Renal cortical epithelial cell (primary cell): ENCODE measurements at places on chromosomes 11 and 22. TPM values are rescaled to one million over a fixed set of nuclear protein-coding genes. Genes with fewer than 3 reads are reported as not detected.

DNA sequence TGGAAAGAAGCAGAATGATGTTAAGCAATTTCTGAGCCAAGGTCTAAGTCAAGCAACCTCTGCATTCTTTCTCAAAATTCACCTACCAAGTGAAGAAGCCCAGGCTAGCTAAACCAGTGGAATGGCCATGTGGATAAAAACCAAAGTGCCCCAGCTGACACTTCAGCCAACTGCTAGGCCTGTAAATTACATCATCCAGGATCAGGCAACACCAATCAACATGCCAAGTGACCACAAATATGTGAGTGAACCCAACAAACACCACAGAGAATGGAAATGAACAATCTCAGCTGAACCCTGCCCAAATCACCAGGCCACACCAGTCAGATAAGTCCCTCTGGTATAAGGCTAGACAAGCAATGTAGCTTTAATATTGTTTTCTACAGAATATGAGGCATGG, 25.1 kb upstream of the FJX1 start:
- DNase-seq, result peak; percentile 96

GRCh38 chr22:20258584-20259326, 9.4 kb downstream of the RTN4R start:
- DNase-seq, result no peak

GRCh38 chr22:22388090-22388489, 120.5 kb downstream of the ZNF280B start:
- no peak for DNase-seq

DNA sequence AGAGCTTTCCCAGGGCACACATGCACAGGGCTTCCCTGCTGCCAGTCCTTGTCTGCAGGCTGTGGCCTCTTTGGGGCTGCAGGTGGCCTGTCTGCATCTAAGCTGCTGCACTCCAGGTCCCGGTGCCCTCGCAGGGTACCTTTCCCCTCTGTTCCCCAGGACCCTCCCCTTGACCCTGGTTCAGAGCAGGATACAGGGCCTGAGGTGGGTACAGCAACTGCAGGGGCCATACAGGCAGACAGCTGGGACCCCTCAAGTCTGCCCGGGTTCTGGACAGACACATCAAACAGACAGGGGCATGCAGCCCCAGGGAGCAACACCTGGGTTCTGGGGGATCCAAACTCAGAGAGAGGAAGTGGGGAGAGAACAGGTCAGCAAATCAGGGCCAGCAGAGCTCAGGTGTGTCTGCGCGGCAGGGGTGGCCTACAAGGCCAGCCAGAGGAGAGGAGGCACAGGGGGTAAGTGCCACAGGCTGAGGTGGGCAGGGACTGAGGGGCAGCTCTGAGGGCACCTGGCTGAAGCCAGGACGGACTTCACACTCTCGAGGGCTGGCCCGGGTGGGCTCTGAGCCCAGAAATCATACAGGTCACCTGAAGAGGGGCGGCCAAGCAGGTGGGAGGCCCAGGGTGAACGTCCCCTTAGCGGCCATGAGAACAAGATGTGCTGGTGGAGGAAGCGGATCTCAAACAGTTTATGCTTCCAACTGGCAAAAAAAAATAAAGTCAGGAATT, 29.9 kb upstream of the COMT start:
- no peak for DNase-seq

The RIMBP3B gene
- total RNA-seq, result 0.05 TPM in 1 of 2 replicates, not detected in the other

The OVCH2 gene
- total RNA-seq, result 0.40 TPM in 1 of 2 replicates, not detected in the other

DNA sequence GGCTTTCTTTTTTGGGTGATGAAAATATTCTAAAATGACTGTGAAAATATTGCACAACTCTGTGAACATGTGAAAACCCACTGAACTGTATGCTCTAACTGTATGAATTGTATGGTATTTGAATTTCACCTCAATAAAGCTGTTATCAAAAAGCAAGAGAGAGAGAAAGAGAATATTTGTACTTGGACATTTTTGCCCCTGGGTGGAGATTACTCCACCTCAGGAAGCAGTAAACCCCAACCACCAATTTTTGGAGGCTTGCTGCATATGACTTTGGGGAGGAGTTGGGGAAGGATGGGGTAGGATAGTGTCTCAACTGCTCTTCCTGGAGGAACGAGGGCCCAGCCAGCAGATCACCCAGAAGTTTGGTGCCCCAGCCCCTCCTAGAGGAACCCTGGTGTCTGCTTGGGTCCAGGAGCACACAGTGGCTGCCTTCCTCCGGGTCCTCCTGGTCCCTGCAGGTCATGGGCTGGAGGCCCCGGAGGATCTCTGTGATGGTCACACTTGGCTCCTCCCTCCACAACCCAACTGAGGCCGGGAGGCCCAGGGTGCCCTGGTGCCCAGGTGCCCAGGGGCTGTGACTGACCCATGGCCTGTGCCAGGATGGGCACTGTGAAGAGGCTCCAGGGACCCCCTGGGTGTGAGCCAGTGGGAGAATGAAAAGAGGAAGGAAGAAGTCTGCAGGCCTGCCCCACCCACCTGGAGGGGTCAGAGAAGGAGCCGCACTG, 15.3 kb upstream of the PICK1 start:
- DNase-seq, result no peak

DNA sequence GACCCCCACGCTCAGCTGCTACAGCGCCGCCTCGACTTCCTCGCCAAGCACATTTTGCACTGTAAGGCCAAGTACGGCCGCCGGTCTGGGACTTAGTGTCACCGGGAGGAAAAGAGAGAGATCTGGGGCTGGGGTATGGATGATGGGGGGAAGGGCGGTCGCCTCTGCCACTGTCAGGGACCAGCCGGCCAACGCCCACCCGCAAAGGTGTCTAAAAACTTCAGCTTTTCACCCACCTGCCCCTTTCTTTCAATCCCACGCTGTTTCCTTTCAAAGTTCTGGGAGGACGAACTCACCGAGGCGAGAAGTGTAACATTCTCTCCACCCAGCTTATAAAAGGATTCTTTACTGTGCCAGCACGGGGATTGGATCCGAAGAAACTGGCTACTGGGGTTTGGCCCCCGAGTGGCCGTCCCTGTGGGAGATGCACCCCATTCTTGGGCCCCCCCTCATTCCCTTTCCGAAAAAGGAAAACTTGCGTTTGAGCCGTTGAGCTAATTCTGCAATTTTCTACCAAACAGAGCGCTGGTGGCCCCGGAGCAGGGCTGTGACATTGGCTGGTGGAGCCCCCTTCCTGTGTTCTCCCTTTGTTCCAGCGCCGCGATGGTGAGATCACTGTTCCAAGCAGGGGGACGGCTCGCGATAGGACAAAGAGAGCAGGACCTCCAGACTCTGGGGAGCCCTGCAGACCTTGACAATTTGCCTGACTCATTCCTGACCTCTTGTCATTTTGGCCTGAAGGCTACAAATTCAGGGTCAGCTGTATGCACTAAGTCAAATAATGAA, 1.8 kb downstream of the FJX1 start:
- DNase-seq, result no peak

DNA sequence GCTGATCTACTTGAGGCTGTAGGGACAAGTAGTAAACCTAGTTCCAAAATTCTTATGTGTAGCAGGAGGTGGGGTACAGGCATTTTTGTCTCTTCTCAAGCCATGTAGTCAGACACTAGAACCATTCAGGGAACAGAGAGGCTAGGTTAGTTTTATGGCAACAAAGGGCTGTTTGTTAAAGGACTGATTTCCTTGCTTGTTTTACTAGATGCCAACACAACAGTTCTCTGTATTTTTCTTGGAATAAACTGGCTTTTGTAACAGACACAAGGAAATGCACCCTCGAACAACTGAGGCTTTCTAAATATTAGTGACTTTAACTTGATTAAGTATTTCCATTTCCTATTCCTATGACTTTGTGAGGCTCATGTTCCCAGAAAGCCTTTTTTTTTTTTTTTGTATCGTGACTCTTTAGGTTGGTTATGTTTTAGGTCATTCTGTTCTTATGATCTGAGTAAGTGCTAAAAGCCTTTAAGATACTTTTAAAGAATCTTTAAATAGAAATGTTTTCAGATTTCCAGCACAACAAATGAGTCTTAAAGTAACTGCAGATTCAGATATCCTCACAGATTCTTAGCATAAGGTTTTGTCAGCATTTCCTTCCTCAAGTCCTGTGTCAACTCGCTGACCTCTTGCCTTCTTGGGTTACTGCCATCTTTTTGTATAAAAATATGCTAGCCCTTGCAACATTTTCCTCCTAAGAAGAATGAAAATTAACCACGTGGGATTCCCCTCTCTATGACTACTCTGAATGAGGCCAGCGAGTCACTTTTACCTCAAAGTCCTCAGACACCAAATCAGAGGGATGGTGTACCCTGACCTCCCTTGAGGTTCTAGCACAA, 92.5 kb downstream of the CCDC83 start:
- DNase-seq, result peak; percentile 91

- DNase-seq, result peak; percentile 38
Observed at GRCh38 chr11:14059491-14059890, 97.0 kb downstream of the SPON1 start.

DNA sequence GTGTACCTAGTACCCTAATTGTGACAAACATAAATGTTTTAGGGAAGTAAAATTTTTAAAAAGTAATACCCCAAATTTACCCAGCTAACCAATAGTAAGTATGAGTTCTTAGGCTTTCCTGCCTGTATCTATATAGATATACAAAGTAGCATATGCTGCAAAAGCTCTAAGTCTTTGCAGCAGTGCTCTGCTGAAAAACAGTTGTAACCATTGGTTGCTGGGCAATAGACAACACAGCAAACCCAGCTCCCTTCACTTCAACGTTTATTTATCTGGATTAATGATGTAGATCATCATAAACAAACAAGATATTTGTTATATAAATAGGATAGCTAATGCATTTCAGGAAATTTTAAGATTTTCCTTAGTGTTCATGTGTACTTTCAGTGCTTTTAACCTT, 82.7 kb downstream of the PAX6 start:
- no peak for DNase-seq

- DNase-seq, result no peak
Observed at GRCh38 chr11:97742717-97743116, 1278.0 kb upstream of the CNTN5 start.

- peak; percentile 42 for DNase-seq
Observed at GRCh38 chr11:40403321-40403720, 1056.1 kb downstream of the LRRC4C start.

GRCh38 chr11:16561150-16561549, 177.3 kb upstream of the C11orf58 start:
- DNase-seq, result no peak

- peak; percentile 93 for DNase-seq
Observed at GRCh38 chr11:32706985-32707741, 87.3 kb downstream of the CCDC73 start.

DNA sequence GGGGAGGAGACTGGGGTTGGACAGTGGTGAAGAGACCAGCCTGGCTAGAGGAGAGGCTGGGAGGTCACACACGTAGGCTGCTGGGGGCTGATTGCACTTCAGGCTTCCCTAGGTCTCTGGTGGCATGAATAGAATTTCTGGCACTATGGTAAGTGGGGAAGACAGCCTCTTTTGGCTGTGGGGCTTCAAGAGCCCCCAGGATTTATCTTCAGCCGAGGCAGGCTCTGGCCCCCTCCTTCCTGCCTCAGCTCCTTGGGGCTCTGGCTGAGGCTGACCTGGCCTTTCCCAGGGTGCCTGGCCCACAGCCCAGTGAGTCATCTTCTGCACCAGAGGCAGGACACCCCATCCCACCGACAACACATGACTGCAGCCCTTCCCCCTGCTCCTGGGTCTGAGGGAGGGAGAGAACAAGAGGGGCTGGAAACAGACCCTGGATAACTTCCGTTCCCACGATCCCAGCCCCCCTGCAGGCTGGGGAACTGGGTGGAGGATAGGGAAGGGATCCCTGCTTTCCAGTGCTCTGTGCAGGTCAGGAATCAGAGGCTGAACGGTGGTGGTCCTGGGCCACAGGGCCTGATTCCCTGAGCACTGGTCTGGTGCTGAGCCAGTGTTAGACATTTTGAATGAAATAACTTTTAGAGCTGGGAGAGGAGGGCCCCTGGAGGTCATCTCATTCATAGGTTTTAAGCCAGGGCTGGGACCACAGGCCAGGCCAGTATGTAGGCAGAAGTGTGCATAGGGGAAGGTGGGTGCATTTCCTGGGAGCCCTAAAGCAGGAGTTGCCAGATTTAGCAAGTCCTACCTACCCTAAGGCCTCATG, 26.5 kb downstream of the ARHGEF17 start:
- peak; percentile 87 for DNase-seq

DNA sequence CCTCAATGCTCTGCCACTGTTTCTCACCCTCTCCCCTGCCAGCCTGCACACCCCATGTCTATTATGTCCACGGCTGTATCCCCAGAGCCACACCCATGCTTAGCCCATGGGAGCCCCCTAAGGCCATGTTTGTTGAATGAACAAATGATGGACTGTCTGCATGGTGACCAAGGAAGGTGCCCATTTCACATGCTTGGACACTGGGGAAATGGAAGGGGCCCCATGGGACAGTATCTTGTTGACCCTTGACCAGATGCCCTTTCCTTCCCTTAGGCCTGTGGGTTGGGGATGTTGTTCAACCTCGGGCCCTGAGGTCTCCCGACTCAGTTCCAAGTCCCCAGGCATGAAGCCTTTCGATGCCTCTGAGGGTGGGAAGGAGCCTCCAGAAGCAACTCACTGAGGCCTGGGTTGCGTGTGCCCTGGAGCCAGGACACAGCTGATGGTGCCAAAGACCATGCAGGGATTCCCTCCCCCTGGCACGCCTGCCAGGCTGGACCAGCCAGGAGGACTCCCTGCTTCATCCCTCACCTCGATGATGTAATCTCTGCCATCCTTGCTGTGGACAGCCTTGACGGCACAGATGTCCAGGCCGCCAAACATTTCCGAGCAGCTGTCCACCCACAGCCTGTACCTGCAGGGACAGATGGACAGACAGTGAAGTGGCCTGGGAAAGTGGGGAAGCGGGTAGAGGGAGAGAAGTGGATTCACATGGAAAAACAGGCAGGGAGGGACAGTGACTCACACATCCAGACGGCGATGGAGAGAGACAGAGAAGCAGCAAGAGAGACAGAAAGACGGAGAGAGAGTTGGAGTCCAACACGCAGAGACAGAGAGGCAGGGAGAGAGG, 58.9 kb downstream of the FBXO7 start:
- no peak for DNase-seq
